Ammon's horn (tissue), 1 donor: ENCODE measurements at places on chromosomes 1 and 21.

DNA sequence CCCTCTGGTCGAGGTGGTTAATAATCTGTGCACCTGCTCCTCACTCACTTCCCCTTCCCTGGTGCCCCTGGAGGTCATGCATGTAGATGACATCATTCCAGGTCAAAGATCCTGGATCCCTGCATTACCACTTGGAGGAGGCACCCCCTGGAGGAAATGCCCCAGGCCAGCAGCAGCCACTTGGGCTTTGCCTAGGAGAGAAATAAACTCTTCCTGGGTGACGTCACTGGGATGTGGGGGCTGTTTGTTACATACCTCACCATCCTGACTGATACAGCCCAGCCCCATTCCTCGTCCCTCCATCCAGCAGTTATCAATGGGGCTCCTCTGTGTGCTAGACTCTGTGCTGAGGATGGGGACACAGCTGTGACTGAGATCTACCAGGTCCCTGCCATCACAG lies 433.6 kb downstream of the PTPRU start:
- DNase-seq: no peak

GRCh38 chr1:181742426-181742825 lies 259.1 kb downstream of the CACNA1E start:
- no peak for DNase-seq

- DNase-seq: no peak
Measured at GRCh38 chr21:42703136-42703908, 49.9 kb downstream of the PDE9A start.

DNA sequence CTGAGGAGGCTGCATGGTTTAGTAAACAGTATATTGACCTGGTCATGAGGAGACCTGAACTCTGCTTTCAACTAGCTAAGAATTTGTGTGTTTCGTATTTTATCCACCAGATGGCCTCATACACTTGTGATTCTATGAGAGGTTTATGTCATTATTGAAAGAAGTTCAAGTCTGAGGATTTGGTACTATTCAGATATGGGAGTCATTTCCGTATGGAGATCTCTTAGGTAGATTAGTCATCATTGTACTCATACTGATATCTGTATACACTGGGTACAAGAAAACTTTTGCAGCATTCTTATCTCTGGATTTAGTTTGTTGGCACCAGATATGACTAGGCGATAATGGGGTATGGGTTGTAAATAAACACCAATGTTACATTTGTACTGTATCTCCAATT lies 26.6 kb downstream of the ATF6 start:
- peak; percentile 71 for DNase-seq

- peak; percentile 82 for DNase-seq
Measured at GRCh38 chr1:204941421-204942338, 71.0 kb downstream of the NFASC start.

GRCh38 chr1:87805666-87806378 lies 477.1 kb downstream of the LMO4 start:
- DNase-seq: no peak

- DNase-seq: no peak
Measured at GRCh38 chr1:3246251-3246650, 177.2 kb downstream of the PRDM16 start.

DNA sequence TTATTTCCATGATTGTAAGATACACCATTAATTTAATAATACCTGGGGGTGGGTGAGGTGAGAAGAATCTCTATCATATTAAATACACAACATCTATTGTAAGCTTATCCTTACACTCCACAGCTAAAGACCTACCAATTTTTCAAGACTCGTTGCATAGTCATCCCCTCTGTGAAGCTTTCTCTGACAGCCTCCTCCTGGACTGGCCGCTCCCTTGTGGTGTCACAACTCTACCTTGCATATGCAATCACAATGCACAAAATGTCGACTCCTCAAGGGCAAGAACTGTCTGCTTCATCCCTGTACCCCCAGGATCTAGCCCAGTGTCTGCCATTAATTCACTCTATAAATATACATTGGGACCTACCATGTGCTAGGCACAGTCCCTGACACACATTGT lies 2.4 kb upstream of the PTGFRN start:
- DNase-seq: no peak

GRCh38 chr1:230113593-230114236 lies 46.7 kb downstream of the GALNT2 start:
- peak; percentile 30 for DNase-seq

DNA sequence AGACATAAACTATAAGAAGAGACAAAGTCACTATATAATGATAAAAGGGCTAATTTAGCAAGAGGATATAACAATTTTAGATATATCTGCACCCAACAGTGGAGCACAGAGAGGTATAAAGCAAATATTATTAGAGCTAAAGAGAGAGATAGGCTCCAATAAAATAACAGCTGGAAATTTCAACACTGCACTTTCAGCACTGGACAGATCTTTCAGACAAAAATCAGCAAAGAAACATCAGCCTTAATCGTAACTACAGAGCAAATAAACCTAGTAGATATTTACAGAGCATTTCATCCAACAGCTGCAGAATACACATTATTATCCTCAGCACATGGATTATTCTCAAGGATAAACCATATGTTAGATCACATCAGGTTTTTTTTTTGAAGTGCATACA lies 642.9 kb downstream of the AMY1C start:
- DNase-seq: no peak

- DNase-seq: no peak
Measured at GRCh38 chr1:90952906-90953305, 68.9 kb downstream of the ZNF644 start.

- peak; percentile 72 for DNase-seq
Measured at GRCh38 chr1:41399145-41399795, 38.0 kb downstream of the FOXO6 start.

GRCh38 chr1:201504179-201504631 lies 2.7 kb downstream of the CSRP1 start:
- DNase-seq: no peak

GRCh38 chr1:63169057-63169456 lies 153.3 kb upstream of the FOXD3 start:
- DNase-seq: no peak

DNA sequence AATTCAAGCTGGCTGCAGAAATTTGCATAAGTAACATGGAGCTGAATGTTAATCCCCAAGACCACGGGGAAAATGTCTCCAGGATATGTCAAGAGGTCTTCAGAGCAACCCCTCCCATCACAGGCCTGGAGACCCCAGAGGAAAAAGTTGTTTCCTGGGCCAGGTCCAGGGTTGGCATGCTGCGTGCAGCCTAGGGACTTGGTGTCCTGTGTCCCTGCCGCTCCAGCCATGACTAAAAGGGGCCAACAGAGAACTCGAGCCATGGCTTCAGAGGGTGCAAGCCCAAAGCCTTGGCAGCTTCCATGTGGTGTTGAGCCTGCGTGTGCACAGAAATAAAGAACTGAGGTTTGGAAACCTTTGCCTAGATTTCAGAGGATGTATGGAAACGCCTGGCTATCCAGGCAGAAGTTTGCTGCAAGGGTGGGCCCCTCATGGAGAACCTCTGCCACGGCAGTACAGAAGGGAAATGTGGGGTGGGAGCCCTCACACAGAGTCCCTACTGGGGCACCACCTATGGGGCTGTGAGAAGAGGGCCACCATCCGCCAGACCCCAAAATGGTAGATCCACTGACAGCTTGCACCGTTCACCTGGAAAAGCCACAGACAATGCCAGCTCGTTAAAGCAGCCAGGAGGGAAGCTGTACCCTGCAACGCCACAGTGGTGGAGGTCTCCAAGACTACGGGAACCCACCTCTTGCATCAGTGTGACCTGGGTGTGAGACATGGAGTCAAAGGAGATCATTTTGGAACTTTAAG lies 222.9 kb downstream of the COP1 start:
- no peak for DNase-seq

- DNase-seq: no peak
Measured at GRCh38 chr1:160359559-160360226, 7.2 kb upstream of the NHLH1 start.

DNA sequence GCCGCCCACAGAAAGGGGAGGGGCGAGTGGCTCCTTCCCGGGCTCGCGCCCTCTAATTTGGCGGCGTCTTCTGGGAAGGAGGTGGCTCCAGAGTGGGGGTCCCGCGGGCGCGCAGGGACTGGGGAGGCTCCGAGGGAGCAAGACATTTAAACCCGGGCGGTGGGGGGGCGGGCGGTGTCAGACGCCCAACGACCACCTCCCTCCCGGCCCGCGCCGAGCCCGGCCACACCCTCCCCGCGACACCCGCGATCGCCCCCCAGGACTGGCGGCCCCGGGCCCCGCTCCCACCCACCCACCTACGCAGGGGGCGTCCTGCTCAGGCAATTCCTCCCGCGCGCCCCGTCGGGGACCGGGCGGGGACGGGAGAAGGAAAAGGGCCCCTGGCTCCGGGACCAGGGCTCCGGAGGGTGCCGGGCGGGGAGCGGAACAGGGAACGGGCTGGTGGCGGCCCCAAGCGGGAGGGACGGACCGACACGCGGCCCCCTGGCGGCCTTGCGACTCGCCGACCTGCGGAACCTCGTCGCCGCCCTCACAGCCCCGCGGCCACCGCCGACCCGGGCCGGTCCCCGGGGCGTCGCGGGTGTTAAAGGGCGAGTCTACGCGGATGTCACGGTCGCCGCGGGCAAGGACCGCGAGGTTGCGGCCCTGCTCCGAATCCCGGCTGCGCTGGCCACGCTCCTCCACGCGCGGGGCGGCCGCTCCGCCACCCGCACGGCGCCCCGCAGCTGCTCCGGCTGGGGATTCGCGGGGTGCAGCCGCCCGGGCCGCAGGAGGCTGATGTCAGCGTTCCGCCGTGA lies 94.0 kb upstream of the FMN2 start:
- DNase-seq: no peak

- DNase-seq: no peak
Measured at GRCh38 chr1:55504306-55504731, 289.2 kb upstream of the USP24 start.

GRCh38 chr21:39108291-39109162 lies 74.7 kb downstream of the PSMG1 start:
- DNase-seq: no peak

DNA sequence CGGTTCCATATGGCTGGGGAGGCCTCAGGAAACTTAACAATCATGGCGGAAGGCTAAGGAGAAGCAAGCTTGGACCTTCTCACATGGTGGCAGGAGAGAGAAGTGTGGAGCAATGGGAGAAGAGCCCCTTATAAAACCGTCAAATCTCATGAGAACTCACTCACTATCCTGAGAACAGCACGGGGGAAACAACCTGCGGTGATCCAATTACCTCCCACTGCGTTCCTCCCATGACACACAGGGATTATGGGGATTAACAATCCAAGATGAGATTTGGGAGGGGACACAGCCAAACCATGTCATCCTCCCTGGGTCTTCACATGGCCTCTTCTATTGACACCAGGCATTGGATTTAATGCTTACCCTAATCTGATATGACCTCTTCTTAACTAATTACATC lies 455.1 kb upstream of the VAMP3 start:
- DNase-seq: no peak

- DNase-seq: no peak
Measured at GRCh38 chr1:114344656-114345055, 166.3 kb downstream of the TRIM33 start.

DNA sequence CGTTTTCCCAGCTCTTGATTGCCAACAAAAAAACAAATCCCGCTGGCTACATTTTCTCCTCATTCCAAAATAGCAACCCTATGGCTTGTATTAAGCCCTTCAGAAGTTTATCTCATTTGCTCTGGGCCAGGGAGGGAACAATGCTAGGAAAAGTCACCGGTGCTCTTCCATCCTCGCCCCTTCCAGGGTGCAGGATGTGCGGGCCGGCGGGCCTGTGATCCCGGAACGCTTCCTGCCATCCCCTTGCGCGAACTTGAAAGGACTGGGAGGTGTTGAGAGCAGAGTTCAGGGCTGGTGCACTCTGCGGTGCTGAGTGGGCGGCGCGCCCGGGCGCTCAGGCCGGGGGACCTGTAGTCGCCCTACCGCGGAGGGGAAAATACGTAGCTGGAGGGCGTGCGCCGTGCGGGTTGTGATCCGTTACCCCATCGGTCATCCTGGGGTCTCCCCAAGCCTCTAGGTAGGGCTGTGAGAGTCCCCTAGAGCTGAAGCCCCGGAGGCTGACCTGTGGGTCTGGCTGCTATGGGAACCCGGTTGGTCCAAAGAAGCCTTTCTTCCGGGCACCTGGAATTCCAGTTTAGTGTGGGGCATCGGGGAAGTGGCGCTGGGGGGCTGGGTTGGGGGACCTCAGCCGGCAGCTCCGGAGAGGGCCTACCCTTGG lies 13.1 kb downstream of the NR5A2 start:
- DNase-seq: no peak

GRCh38 chr1:244817415-244817894 lies 18.0 kb upstream of the COX20 start:
- no peak for DNase-seq

DNA sequence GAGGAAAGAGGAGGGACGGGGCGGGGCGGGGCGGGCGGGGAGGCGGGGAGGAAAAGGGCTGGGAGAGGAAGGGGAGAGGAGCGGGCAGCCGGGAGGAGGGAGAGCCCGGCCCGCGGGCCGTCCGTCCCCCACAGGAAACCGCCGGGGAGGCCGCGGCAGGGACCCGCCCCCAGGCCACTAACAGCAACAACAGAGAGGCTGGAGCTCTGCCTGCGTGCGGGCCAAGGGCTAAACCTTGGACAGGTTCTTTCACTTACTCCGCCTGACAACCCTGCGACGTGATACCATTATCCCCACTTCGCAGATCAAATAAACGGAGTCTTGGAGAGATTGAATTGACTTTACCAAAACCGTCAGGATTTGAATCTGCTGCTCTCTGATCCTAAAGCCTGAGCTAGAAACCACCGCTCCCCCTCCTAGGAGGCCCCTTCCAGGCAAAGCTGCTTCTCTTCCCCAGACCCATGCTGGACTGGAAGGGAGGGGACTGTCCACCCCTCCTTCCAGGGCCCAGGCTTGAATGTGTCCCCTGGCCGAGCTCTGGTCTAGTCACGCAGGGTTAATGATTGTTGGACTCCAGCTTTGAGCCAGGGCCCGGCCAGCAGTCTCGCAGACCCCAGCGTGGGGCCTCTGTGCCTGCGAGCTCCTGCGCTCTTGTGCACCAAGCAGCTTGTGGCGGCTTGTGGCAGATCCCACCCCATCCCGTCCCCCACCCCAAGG lies at the start of gene EVA1B:
EVA1B (minus strand) TSS at position 10 of the 717 bp plus-strand sequence. CDS start 608 bp downstream, outside the sequence.
- peak; percentile 48 for DNase-seq

- no peak for DNase-seq
Measured at GRCh38 chr1:44662683-44663030, 11.6 kb downstream of the TMEM53 start.

GRCh38 chr1:165632491-165632890 lies 1.5 kb downstream of the MGST3 start:
- no peak for DNase-seq
